ENCODE measurements at places on chromosomes 4 and X.

DNA sequence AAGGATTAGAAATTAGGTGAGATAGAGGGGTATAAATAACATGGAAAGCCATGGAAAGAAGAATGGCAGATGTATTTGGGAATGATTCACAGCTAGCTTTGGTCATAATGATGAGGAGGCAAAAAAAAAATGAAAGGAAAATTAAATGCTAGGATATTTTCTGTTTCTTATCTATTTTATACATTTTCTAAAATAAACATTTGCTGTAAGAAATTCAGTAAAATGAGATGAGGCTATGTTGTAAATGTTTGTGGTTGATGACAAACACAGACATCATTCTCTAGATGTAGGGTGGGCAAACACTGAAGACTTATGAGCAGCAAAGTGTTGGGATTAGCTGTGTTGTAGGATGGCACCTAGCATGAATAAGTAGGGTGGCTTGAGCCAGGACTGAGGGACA, 407.1 kb downstream of the IL15 start:
- peak; percentile 41 for DNase-seq

- no peak for DNase-seq
Observed at GRCh38 chr4:71074452-71075299, 81.2 kb downstream of the DCK start.

GRCh38 chr4:137647375-137647774, 115.1 kb upstream of the PCDH18 start:
- DNase-seq, result no peak

DNA sequence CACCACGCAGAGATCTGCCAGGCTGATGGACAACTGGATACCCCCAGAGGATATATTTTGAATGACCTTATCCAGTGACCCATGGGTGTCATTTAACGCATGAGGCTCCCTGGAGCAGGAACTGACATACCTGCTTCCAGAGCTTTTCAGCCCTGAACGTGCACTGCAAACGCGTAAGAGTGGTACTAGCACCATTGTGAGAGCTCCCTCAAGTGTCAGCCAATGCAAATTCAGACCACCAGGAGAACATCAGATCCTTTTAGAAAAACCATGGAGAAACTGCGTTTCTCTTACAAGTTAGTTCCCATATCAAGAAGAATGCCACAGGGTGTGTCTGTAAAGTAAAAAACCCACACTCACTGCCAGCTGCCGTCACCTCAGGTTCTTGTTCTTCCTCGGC, 7.3 kb downstream of the TREX2 start:
- no peak for DNase-seq

GRCh38 chrX:45777366-45777765, 576.7 kb upstream of the DIPK2B start:
- no peak for DNase-seq

GRCh38 chrX:112759512-112759911, 79.8 kb upstream of the LHFPL1 start:
- no peak for DNase-seq

DNA sequence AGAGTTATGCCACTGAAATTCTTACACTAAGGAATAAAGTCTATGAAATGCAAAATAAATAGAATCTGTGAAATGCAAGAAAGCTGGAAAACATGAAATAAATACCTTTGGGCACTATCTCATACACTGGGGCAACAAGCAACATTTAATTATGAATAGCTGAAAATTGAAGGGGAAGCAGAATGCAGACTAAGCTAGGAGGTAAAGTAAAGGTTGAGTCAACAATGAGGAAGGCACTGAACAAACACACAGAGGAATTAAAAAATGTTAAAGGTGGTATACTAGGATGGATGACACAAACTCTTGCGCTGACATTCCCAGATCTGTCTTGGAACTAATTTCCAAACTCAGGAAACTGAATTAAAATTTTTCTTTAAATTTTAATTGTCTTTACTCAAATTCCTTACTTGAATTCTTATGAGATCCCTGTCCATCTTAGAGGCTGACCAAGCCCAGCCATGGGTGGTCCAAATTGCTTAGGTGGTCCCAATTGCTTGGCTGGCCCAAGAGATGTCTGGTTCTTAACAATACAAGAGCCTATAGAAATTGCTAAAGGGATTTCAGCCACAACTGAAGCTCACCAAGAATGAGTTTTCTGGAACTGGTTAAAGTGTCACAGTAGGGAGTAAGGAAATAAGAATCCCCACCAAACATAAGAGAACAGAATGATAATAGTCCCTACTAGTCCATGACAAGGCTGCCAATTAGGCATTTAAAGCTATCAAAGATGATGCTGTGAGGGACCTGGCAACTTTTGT, 41.3 kb upstream of the ZCCHC13 start:
- DNase-seq, result no peak

DNA sequence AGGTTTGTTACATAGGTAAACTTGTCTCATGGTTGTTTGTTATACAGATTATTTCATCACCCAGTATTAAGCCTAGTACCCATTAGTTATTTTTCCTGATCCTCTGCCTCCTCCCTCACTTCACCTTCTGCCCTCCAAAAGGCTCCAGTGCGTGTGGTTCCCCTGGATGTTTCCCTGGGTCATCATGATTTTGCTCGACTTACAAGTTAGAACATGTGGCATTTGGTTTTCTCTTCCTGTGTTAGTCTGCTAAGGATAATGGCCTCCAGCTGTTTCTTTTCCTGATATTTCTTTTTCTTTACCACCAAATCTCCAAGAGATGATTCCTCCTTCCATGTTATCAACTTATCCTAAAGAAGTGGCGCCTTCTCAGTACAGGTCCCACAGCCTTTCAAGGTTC, 543.1 kb upstream of the ADGRL3 start:
- no peak for DNase-seq

- DNase-seq, result no peak
Observed at GRCh38 chrX:150544835-150545770, 23.3 kb upstream of the MTM1 start.

- DNase-seq, result no peak
Observed at GRCh38 chrX:45505214-45505613, 304.5 kb upstream of the DIPK2B start.

GRCh38 chr4:116070283-116070682, 956.9 kb upstream of the NDST4 start:
- peak; percentile 26 for DNase-seq

- no peak for DNase-seq
Observed at GRCh38 chrX:10155137-10155536, 1.6 kb upstream of the CLCN4 start.

DNA sequence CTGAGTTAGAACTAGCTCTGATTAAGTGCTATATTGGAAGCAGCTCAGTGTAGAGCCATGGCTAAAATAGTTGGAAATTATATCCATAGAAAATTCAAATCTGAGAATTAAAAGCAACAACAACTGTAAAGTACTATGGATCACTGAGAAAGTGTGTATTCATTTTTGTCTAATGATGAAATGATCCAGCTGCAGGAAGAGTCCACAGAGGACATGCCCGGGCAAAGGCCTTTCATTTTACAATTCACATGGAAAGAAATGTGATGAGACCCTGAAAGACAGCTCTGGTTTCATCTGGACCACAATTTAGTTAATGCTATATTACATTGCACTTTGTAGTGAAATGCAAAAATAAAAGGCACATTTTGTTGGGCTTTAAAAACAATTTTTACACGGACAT, 196.8 kb upstream of the FAT1 start:
- DNase-seq, result no peak

GRCh38 chrX:25721564-25721963, 416.6 kb upstream of the MAGEB18 start:
- no peak for DNase-seq

GRCh38 chr4:177596035-177596434, 153.8 kb upstream of the AGA start:
- peak; percentile 57 for DNase-seq

DNA sequence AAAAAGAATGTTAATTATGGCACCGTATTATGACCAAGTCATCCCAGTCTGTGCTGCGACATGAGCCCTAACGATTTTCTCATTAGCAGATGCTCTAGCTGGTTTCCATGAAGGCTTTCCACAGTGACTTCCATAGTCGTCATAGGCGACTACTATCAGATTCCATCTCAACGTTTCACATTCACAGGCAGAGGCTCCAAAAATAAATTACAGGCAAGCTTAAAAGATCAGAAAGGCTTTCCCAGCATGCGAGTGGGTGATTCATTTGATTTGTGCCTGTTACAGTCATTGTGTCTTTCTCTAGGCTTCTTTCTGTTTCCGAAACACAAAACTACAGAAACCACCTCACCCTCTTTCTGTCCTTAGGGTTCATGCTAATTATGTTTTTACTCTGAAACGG, 43.2 kb downstream of the PALLD start:
- no peak for DNase-seq

GRCh38 chrX:21932292-21933002, 8.1 kb upstream of the SMS start:
- peak; percentile 82 for DNase-seq

DNA sequence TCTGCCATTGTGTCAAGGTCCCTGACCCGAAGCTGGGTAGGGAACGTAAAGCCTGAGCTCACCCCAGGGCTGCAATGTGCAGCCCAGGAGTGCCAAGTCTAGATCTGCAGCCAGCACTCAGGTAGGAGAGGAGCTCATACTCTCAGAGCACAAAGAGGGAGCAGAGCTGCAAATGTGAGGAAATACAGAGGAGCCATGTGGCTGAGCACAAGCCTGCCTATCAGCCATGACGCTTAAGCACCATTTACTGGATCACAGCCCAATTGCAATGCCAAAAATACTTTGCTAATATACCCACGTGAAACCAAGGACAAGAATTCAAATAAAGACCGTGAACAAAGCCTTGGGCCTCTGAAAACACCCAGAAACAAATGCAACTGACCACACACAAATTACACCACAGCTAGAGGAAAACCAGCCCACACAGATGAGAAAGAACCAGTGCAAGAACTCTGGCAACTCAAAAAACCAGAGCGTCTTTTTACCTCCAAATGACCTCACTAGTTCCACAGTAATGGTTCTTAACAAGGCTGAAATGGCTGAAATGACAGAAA, 69.0 kb upstream of the HPF1 start:
- no peak for DNase-seq

- no peak for DNase-seq
Observed at GRCh38 chr4:56127716-56128115, 179.0 kb downstream of the CEP135 start.

DNA sequence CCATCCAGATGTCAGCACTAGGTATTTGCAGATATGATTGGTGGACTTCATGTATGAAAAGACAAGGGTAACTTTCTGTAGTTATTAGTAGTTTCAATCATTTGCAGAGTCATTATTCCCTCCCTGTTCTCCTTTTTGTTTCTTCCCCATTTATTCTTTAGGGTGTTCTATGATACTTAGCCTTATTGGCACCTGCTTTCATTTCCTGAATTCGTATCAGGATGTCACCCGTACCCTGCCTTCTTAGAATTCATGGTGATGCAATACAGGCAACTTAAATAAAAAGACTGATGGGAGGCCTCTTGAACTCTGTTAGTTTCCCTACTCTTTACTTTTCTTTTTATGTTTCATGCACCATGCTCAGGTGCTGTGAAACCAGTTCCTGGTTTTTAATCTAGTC, 24.2 kb downstream of the MAGED1 start:
- no peak for DNase-seq

GRCh38 chr4:32847461-32847860, 2127.3 kb downstream of the PCDH7 start:
- DNase-seq, result no peak

GRCh38 chr4:146340798-146341197, 126.5 kb downstream of the REELD1 start:
- no peak for DNase-seq

DNA sequence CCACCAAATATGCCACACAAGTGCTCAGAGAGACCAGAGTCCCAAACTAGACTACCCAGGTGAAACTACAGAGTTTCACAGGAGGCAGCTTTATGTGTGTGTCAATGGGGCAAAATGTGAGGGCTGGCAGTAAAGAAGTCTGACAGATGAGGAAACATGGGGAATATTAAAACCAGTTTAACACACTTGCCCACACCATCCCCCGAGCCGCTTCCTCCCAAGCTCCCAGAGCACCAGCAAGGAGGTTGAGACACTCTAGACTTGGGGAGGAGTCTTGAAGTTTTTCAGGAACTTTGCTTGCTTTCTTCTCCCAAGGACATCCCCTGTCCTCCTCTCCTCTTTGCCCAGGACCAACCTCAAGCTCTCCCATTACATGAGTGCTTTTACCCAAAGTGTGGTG, 94.7 kb upstream of the SPRY1 start:
- no peak for DNase-seq

- DNase-seq, result peak; percentile 69
Observed at GRCh38 chr4:112817933-112818593, 181.1 kb downstream of the LARP7 start.

GRCh38 chrX:22739276-22739675, 260.5 kb upstream of the DDX53 start:
- DNase-seq, result no peak

- no peak for DNase-seq
Observed at GRCh38 chr4:168514249-168514852, 17.5 kb downstream of the PALLD start.

DNA sequence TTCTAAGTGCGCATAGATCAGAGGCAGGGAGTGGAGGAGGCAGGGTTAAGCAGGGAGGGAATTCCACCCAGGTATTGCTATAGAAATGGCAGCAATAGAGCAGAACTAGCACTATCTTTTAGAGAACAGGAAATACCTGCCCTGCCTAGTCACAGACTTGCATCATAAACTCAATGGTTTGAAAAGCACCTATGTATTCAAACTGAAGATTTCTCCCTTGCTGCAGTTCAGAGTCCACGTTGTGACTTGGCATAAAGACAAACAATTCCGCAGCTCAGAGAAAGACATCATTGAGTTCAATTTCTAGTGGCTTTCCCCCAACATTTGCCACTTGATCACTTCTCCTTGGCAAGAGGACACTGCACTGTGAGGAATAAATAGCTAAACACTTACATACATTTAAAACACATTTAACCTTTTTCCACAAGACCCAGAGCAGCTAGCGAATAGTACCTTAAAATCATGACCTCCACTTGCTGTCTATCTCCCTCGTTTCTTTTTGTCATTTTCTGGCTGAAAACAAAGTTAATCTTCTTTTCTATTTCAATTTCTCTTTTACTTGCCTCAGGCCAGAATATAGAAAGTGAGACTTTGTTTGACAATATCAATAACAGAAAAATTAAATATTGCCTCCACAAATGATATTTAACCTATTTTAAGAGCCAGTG, 42.4 kb downstream of the SLC7A11 start:
- DNase-seq, result no peak

DNA sequence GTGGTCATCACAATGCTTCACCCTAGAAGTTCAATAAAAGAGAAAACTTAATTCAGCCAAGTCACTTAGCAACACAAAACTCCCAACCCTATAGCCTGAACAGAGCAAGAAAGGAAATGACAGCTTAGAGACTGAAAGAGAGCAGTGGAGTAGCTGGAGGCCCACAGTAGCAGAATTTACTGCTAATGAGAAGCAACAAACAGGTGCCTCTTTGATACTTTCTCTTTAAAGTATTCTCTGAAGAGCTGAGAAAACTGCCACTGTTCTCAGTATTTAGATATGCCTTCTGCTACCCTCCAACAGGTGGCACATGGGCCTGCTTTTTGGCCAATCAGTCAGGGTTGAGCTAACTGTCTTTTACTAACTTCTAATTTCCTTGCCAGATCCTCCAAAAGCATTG, 240.0 kb downstream of the GPC3 start:
- no peak for DNase-seq
